ENCODE measurements at places on chromosomes 16 and 17. TPM values are rescaled to one million over a fixed set of nuclear protein-coding genes. Genes with fewer than 3 reads are reported as not detected.

Gene COPRS
- total RNA-seq = 53.4 TPM

Gene TNP2
- total RNA-seq = not detected

Gene C17orf100
- total RNA-seq = 0.23 TPM

Gene PLA2G10
- total RNA-seq = not detected

Gene G6PC1
- not detected for total RNA-seq

Gene MGAT5B
- total RNA-seq = 0.15 TPM

Gene MYH1
- total RNA-seq = not detected

Gene RAP1GAP2
- 40.1 TPM for total RNA-seq

Gene CCL8
- total RNA-seq = not detected

Gene PTGES3L
- total RNA-seq = not detected

Gene SOX8
- not detected for total RNA-seq

Gene DBNDD1
- 4.7 TPM for total RNA-seq

Gene ACAP1
- 5.6 TPM for total RNA-seq

Gene ITGAD
- total RNA-seq = not detected

Gene TLCD3A
- 23.6 TPM for total RNA-seq

Gene GPRC5B
- total RNA-seq = not detected

Gene LGALS9
- not detected for total RNA-seq

Gene PIK3R5
- total RNA-seq = 0.38 TPM

Gene KRT222
- 0.47 TPM for total RNA-seq

Gene BAIAP2
- total RNA-seq = 55.8 TPM

Gene C16orf89
- not detected for total RNA-seq

Gene EFNB3
- 3.2 TPM for total RNA-seq

Gene SMIM22
- 1.2 TPM for total RNA-seq

Gene GAA
- 39.9 TPM for total RNA-seq

Gene SULT1A2
- 0.23 TPM for total RNA-seq

Gene MAP2K6
- total RNA-seq = 0.08 TPM

Gene CA7
- not detected for total RNA-seq

Gene UNC13D
- 1.2 TPM for total RNA-seq

Gene IL21R
- 0.19 TPM for total RNA-seq

Gene GLP2R
- not detected for total RNA-seq

Gene CACNG1
- total RNA-seq = not detected

Gene MIS12
- total RNA-seq = 21.1 TPM

Gene RANBP10
- 3.7 TPM for total RNA-seq

Gene CACNA1G
- not detected for total RNA-seq

Gene SEZ6
- not detected for total RNA-seq

Gene EFCAB13
- 5.2 TPM for total RNA-seq

Gene TSPAN10
- 0.49 TPM for total RNA-seq

Gene KCNH6
- total RNA-seq = not detected

Gene HYDIN
- total RNA-seq = 0.19 TPM

Gene CDC42EP4
- total RNA-seq = 33.5 TPM

Gene PLD2
- total RNA-seq = 19.6 TPM

Gene CFAP119
- total RNA-seq = 1.3 TPM

Gene TMEM114
- total RNA-seq = not detected

Gene HOXB13
- not detected for total RNA-seq

Gene VAT1L
- total RNA-seq = not detected

Gene SULT1A4
- 0.76 TPM for total RNA-seq

Gene ADAT1
- 41.5 TPM for total RNA-seq

Gene INCA1
- not detected for total RNA-seq

Gene SCNN1B
- total RNA-seq = not detected
